ENCODE measurements at places on chromosomes 16 and 17. TPM values are rescaled to one million over a fixed set of nuclear protein-coding genes. Genes with fewer than 3 reads are reported as not detected.

Gene ASIC2
- 0.19 TPM for polyA plus RNA-seq

Gene SLC7A6
- 27.4 TPM for polyA plus RNA-seq

Gene OTOP3
- polyA plus RNA-seq = not detected

Gene NKD1
- polyA plus RNA-seq = not detected

Gene SYT17
- polyA plus RNA-seq = 0.21 TPM

Gene ZNF624
- 1.7 TPM for polyA plus RNA-seq

Gene PRR15L
- not detected for polyA plus RNA-seq

Gene TBC1D3C
- not detected for polyA plus RNA-seq

Gene CD300A
- not detected for polyA plus RNA-seq

Gene ADAMTS18
- polyA plus RNA-seq = not detected

Gene ACSF3
- polyA plus RNA-seq = 11.0 TPM

Gene OR4D1
- polyA plus RNA-seq = not detected

Gene BFAR
- polyA plus RNA-seq = 75.0 TPM

Gene SLX1B
- polyA plus RNA-seq = 11.5 TPM

Gene SLC52A1
- not detected for polyA plus RNA-seq

Gene ST6GALNAC2
- polyA plus RNA-seq = 0.36 TPM

Gene USP31
- 4.7 TPM for polyA plus RNA-seq

Gene HCRT
- polyA plus RNA-seq = not detected

Gene CDYL2
- 2.9 TPM for polyA plus RNA-seq

Gene WSCD1
- polyA plus RNA-seq = 0.20 TPM

Gene HSD11B2
- not detected for polyA plus RNA-seq

Gene DNAI2
- polyA plus RNA-seq = not detected

Gene NFATC2IP
- polyA plus RNA-seq = 22.3 TPM

Gene EVPL
- polyA plus RNA-seq = not detected

Gene TMEM92
- polyA plus RNA-seq = 0.47 TPM

Gene RNF157
- polyA plus RNA-seq = 1.6 TPM

Gene PRR35
- polyA plus RNA-seq = not detected

Gene DNAH17
- polyA plus RNA-seq = not detected

Gene ASGR1
- 1.5 TPM for polyA plus RNA-seq

Gene SDK2
- polyA plus RNA-seq = 0.01 TPM

Gene PHKB
- polyA plus RNA-seq = 68.3 TPM

Gene CACNG1
- not detected for polyA plus RNA-seq

Gene ZDHHC1
- 1.9 TPM for polyA plus RNA-seq

Gene GRB7
- polyA plus RNA-seq = 0.05 TPM

Gene ZNF689
- polyA plus RNA-seq = 4.0 TPM

Gene PHLPP2
- 10.3 TPM for polyA plus RNA-seq

Gene AATK
- polyA plus RNA-seq = 0.16 TPM

Gene C16orf46
- 0.33 TPM for polyA plus RNA-seq

Gene IRF8
- not detected for polyA plus RNA-seq

Gene CDH8
- not detected for polyA plus RNA-seq

Gene CACNG3
- not detected for polyA plus RNA-seq

Gene CCDC154
- polyA plus RNA-seq = 0.06 TPM

Gene KRT9
- polyA plus RNA-seq = not detected

Gene CCL3
- not detected for polyA plus RNA-seq

Gene ABI3
- polyA plus RNA-seq = 0.12 TPM

Gene QPRT
- 16.0 TPM for polyA plus RNA-seq

Gene IL21R
- polyA plus RNA-seq = 0.52 TPM

Gene CA5A
- polyA plus RNA-seq = not detected

Gene TMC8
- polyA plus RNA-seq = not detected

Gene KRTAP1-5
- polyA plus RNA-seq = 20.2 TPM

Gene SDR42E1
- polyA plus RNA-seq = 0.99 TPM

Gene BIRC5
- 15.3 TPM for polyA plus RNA-seq

Gene SHCBP1
- polyA plus RNA-seq = 12.3 TPM

Gene LRRC59
- 145 TPM for polyA plus RNA-seq

Gene KCNG4
- polyA plus RNA-seq = not detected

Gene TEX14
- 0.02 TPM for polyA plus RNA-seq

Gene CES3
- polyA plus RNA-seq = 0.06 TPM

Gene KCNJ12
- 0.02 TPM for polyA plus RNA-seq
